ENCODE measurements at places on chromosomes 4 and X. TPM values are rescaled to one million over a fixed set of nuclear protein-coding genes. Genes with fewer than 3 reads are reported as not detected.

The RGN gene
- total RNA-seq = 1.4 TPM

The ASMT gene
- not detected for total RNA-seq

The POU3F4 gene
- total RNA-seq = not detected

The PARM1 gene
- total RNA-seq = not detected

The TMEM150C gene
- total RNA-seq = 6.6 TPM

The SYNPO2 gene
- 0.07 TPM for total RNA-seq

The FATE1 gene
- total RNA-seq = not detected

The UGT2B10 gene
- total RNA-seq = not detected

The TSR2 gene
- total RNA-seq = 22.8 TPM

The RAI2 gene
- total RNA-seq = 0.25 TPM

The RTL9 gene
- total RNA-seq = not detected

Measured in endothelial cell of umbilical vein (primary cell).